ENCODE measurements at places on chromosomes 1 and 21. TPM values are rescaled to one million over a fixed set of nuclear protein-coding genes. Genes with fewer than 3 reads are reported as not detected.

DNA sequence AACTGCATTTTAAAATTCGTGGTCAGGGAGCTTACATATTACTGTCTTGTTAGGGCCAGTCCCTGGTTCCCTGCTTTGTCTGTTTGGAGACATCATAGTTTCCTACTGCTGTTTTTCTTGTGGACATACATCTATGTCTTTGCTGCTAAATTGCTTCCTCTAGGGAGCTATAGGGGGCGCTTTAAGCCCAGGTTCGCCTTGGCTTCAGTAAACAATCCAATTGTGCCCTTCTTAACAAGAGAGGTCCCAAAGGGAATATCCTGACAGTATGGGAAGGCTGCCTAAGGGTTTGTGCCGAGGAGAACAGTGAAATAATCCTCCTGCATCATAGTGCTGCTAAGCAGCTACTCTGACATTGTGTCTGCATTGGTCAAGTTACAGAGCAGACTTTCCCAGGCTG is 112.5 kb downstream of the USH2A start:
- H3K4me3 ChIP-seq = no peak overlapping the region
- no peaks in the 10 kb centered on the region for H3K27me3 ChIP-seq
- no peak for DNase-seq
- no peaks in the 10 kb centered on the region for H3K4me1 ChIP-seq
- H3K27ac ChIP-seq = no peak overlapping the region
- no peaks in the 10 kb centered on the region for H3K36me3 ChIP-seq

DNA sequence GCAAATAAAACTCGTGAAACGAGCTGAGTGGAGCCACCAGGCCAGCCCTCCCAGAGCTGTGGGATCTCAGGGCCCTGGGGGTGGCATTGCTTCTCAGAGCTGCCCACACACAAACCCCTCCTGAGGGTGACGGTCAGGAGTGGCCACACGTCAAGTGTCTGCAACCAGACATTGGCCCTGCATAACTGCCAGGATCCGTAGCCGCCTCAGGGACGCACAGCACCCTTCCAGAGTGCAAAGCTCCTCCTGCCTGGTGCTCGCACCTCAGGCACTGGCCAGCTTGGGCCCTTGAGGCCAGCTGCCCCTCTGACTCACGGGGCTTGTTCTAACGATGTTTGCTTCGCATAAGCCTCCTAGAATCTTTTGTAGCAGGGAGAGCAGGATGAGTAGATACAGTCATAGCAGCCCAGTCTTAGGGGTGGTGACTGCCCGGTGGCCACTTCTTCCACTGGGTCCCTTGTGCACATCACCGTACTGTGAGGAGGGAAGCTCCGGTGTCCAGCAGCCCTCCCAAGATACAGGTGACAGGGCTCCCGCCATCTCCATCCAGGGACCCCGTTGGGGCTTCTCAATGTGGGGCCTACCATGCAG is 5.0 kb downstream of the WNT3A start:
- H3K27ac ChIP-seq = no peak overlapping the region
- H3K4me1 ChIP-seq = no peaks in the 10 kb centered on the region
- H3K27me3 ChIP-seq = peaks cover 6% of the 10 kb centered on the region
- no peaks in the 10 kb centered on the region for H3K36me3 ChIP-seq

DNA sequence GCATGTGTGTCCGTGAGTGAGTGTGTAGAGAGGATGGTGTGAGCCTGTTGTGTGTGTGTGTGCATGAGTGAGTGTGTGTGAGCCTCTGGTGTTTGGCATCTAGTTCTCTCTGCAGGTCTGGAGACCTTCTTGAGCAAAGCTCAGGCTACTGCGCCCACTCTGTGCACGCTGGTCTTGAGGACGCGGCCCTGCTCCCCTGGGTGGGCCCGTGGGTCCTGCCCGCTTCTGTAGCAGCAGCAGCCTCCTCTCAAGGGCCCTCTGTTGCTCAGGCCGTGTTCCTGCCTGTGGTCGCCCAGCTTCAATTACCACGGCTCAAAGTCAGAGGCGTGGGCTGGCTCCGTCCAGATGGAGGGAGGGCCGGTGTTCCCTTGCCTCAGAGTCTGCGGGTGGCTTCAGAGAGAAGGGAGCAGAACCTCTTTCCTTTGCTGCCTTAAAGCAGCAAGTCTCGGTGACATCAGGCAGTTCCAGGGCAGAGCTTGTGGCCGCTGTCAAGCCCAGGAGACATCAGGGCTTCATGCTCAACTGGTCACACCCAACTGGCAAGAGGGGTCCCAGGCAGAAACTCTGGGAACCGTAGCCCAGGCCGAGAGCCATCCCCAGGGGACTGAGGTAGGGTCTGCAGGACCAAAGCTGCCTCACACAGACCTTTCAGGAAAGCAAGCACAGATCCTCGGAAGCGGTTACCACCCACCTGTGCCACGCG is 270.6 kb upstream of the VAMP3 start:
- no peaks in the 10 kb centered on the region for H3K4me1 ChIP-seq
- H3K27me3 ChIP-seq = no peaks in the 10 kb centered on the region
- no peak overlapping the region for H3K27ac ChIP-seq
- H3K4me3 ChIP-seq = no peak overlapping the region
- DNase-seq = no peak
- H3K36me3 ChIP-seq = no peaks in the 10 kb centered on the region

DNA sequence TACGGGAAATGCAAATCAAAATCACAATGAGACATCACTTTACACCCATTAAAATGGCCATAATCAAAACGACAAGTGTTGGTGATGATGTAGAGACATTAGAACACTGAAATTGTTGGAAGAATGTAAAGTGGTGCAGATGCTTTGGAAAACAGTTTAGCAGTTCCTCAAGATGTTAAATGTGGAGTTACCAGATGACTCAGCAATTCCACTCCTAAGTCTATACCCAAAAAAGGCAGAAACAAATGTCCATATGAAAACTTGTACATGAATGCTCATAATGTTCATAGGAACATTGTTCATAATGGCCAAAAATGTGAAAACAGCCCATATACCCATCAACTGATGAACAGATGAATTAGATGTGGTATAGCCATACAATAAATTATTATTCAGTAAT is 267.4 kb downstream of the KCNH1 start:
- DNase-seq = no peak
- no peaks in the 10 kb centered on the region for H3K27me3 ChIP-seq
- H3K4me3 ChIP-seq = no peak overlapping the region
- no peaks in the 10 kb centered on the region for H3K4me1 ChIP-seq
- no peak overlapping the region for H3K27ac ChIP-seq
- no peaks in the 10 kb centered on the region for H3K36me3 ChIP-seq

DNA sequence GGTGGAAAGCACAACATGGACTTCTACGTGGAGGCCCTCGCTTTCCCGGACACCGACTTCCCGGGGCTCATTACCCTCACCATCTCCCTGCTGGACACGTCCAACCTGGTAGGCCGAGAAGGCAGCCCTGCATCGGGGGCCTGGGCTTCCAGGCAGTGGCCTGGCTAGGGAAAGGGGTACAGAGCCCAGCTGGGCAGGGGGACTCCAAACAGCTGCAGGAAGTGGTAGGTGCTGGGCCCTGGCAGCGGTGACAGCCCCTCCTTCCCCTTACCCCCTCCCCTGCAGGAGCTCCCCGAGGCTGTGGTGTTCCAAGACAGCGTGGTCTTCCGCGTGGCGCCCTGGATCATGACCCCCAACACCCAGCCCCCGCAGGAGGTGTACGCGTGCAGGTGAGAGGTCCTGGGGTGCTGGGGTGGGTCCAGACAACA is 30.0 kb upstream of the PADI6 start:
- no peak overlapping the region for H3K4me3 ChIP-seq
- H3K27ac ChIP-seq = no peak overlapping the region
- no peak for DNase-seq

DNA sequence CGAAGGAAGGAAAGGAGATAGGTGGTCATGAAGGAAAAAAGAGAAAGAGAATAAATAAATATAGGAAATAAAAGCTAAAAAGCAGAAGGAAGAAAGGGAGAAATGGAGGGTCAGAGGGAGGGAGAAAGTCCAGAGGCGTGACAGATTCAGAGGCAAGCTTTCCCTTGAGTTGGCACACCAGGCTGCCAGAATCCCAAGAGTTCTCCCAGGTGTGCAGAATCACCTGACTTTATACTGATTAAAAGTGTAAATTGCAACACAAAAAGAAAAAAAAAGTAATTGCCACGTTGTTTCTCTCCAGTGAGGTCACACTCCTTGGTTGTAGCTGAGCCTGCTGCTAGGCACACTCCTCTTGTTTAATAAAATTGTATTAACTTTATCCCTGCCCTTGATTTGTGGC is 669.9 kb upstream of the PKN2 start:
- no peak for DNase-seq
- H3K27ac ChIP-seq = no peak overlapping the region
- H3K4me3 ChIP-seq = no peak overlapping the region
- no peaks in the 10 kb centered on the region for H3K36me3 ChIP-seq
- no peaks in the 10 kb centered on the region for H3K4me1 ChIP-seq

DNA sequence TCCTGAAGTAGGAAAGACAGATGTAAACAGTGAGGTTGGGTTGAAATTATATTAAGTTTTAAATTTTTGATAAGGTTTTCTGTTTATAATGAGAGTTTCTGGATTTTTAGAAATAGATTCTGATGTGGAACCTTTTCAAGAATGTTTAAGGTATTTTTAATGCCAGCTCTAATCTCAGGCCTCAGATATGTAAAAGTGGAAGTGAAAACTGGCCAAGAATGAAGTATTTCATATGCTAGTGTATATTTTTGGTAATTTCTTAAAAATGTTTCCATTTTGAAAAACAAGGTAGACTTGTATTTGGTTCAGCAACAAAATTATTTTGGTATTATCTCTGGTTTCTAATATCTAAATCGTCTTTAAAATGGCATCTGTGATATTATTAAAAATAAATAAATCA is 14.4 kb downstream of the IFNAR1 start:
- peak overlapping the region; percentile 57 for H3K27ac ChIP-seq
- H3K36me3 ChIP-seq = peaks cover 74% of the 10 kb centered on the region
- H3K4me1 ChIP-seq = peaks cover 20% of the 10 kb centered on the region

- no peak overlapping the region for H3K27ac ChIP-seq
- H3K4me3 ChIP-seq = no peak overlapping the region
- H3K4me1 ChIP-seq = no peaks in the 10 kb centered on the region
- no peaks in the 10 kb centered on the region for H3K27me3 ChIP-seq
- DNase-seq = no peak
These were observed 87.0 kb upstream of the BTG3 start for GRCh38 chr21:17699524-17700189.

- H3K4me3 ChIP-seq = no peak overlapping the region
- H3K4me1 ChIP-seq = no peaks in the 10 kb centered on the region
- H3K27me3 ChIP-seq = no peaks in the 10 kb centered on the region
- H3K36me3 ChIP-seq = no peaks in the 10 kb centered on the region
These were observed 881.5 kb downstream of the BRINP3 start for GRCh38 chr1:189596197-189596596.

DNA sequence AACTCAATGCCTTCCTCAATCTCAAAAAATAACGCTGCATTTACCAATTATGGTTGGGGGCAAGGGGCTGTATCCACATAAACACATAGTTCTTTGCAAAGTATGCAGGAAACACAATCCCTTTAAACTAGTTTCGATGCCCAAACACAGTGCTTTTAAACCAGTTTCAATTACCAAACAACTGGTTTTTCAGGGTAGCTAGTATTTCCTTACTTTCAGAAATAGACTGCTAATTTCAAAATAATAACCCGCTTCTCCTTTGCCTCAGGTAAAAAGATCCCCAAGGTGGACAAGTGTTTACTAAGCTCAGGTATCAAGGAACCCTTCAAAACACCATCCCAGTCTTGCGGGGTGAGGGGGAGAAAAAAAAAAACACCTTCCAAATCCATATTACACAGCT is 2.8 kb downstream of the SIPA1L2 start:
- peaks cover 6% of the 10 kb centered on the region for H3K27me3 ChIP-seq
- H3K4me3 ChIP-seq = no peak overlapping the region
- H3K36me3 ChIP-seq = no peaks in the 10 kb centered on the region
- H3K4me1 ChIP-seq = peaks cover 55% of the 10 kb centered on the region
- H3K27ac ChIP-seq = no peak overlapping the region

DNA sequence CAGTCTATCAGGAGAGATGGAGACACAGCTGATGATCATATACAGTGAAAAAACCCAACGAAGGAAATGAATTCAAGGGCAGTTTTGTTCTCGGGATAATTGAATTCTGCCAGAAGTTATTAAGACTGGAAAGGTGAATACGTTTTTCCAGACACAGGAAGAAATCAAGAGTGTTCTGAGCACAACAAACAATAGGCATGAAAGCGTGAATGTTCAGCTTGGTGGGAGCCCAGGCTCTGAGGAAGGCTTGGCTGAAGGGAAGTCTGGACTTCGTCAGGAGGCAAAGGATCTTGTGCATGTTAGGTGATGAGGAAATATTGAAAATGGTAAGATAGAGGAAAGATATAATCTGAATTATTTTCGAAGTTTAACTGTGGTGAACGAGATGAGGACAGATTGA is 50.4 kb downstream of the CYYR1 start:
- H3K36me3 ChIP-seq = no peaks in the 10 kb centered on the region
- H3K27ac ChIP-seq = no peak overlapping the region
- H3K27me3 ChIP-seq = no peaks in the 10 kb centered on the region
- no peak for DNase-seq
- H3K4me1 ChIP-seq = no peaks in the 10 kb centered on the region
- H3K4me3 ChIP-seq = no peak overlapping the region

- no peak overlapping the region for H3K27ac ChIP-seq
- peak overlapping the region; percentile 83 for H3K4me3 ChIP-seq
- H3K36me3 ChIP-seq = no peaks in the 10 kb centered on the region
- peak; percentile 70 for DNase-seq
- no peaks in the 10 kb centered on the region for H3K27me3 ChIP-seq
These were observed 22.9 kb upstream of the DISC1 start for GRCh38 chr1:231603598-231604275.

DNA sequence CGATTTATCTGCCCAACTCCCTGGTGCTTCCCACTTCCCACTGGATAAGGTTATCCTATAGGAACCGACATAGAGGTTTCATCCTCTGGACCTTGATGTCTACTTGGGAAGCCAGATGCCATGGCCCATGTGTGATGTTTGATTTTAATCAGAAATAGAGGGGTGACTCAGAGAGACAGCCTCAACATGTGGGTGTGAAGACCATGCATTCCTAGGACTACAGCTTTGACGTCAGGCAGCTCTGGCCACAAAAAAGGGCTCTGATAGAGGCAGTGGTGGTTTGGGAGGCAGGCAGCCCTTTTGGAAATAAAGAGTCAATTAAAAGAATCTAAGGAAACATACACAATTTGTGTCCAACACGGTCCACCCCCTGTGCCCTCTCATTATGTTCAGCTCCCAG is 5.2 kb upstream of the SH2D2A start:
- no peaks in the 10 kb centered on the region for H3K36me3 ChIP-seq
- H3K4me1 ChIP-seq = peaks cover 5% of the 10 kb centered on the region
- no peak overlapping the region for H3K27ac ChIP-seq
- no peak overlapping the region for H3K4me3 ChIP-seq

- DNase-seq = peak; percentile 1
- no peak overlapping the region for H3K27ac ChIP-seq
- no peaks in the 10 kb centered on the region for H3K36me3 ChIP-seq
These were observed 36.4 kb downstream of the DDAH1 start for GRCh38 chr1:85428471-85429089.

The TDRD5 gene
- polyA plus RNA-seq = not detected

The RGS4 gene
- not detected for polyA plus RNA-seq

The CDK18 gene
- 0.66 TPM for polyA plus RNA-seq

The MAGI3 gene
- 0.36 TPM for polyA plus RNA-seq

The NR1I3 gene
- not detected for polyA plus RNA-seq

All from CD14-positive monocyte (primary cell).